ENCODE measurements at places on chromosomes 4 and X. TPM values are rescaled to one million over a fixed set of nuclear protein-coding genes. Genes with fewer than 3 reads are reported as not detected.

GRCh38 chrX:135432881-135433521 lies 11.3 kb downstream of the SMIM10L2A start:
- no peak for DNase-seq

DNA sequence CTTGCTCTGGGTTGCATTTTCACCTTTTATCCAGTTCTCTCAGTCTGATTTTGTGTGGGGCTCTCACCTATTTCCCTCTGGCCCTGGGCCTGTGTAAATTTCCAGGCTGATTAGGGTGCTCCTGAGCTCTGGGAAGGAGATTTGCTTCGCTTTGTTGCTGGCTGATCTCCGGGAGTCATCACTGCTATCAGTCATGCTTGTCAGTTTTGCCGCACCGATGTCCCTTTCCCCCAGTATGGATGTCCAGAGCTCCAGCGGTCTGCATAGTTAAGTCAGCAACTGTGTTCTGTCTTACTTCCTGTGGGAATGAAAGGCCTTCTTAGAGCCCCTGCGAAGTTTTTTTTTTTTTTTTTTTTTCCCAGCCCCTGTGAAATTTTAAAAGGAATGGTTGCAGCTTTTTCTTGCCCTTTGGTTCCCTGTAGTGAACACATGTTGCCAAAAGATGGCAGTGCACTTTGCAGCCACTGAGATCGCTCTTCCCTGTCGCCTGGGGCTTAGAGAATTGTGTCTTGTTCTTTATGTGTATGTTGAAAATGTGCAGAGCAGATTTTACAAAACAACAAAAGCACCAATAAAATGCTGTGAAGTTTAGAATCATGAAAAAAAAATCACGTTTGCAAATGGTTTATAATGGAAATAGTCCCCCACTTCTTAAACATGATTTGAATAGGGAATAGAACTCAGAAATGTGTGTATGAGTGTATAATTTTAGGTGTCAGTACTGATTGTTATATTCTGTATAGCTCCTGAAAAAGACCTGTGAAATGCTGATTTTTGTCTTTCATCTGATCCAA lies 109.1 kb upstream of the SLC4A4 start:
- DNase-seq: peak; percentile 54

DNA sequence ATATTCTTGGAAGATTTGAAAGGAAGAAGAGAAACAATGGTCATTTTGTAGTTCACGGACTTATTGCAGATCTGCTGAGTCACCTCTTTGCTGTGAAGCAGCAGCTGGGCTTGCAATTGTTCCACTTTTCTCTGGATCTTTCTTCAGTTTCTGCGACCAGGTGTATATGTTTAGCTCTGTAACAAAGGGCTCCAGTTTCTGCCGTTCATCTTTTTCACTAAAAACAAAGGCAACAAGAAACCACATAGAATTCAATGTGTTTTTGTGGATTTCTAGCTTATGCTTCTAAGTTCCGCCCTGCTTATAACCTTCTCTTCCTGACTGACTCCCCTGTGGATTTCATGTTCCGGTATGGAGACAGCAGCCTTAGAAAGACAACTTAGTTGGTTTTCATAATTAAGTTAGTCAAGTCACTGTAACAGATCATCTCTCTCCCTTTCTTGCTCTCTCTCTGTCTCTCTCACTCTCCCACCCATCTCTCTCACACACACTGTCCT lies 121.6 kb upstream of the EPHA5 start:
- no peak for DNase-seq

DNA sequence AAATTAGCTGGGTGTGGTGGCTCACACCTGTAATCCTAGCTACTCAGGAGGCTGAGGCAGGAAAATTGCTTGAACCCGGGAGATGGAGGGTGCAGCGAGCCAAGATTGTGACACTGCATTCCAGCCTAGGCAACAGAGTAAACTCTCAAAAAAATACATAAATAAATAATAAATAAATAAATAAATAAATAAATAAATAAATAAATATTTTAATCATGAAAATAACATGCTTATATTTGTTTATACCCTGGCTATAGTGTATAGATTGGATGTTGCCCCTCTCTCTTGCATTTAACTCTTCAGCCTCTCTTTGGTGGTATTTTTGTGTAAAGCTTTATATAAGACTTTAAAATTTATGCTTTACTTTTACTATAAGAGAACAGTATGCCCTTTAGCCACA lies 51.8 kb downstream of the KCNIP4 start:
- DNase-seq: no peak

DNA sequence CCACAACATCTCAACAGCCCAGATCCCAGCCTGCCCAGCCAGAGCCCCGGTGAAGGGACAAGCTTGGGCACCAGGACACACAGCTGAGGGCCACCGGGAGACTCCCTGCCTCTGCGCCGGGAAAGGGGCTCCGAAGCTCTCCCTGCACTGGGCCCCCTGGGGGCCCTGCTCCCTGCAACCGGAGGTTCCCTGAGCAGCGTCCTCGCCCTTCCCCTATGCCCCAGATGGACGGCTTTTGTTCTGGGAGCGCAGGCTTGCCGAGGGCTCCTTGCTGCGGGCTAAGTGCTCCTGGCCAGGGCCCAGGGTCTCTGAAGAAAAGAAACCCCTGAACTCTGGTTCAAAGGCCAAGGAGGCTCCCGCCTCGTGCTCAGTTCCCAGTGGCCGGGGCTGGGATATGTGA lies 899 bp upstream of the ZFP92 start:
- DNase-seq: no peak

- DNase-seq: no peak
Measured at GRCh38 chrX:29587107-29587506, 628.3 kb upstream of the MAGEB2 start.

GRCh38 chr4:145213245-145213644 lies 32.9 kb upstream of the OTUD4 start:
- no peak for DNase-seq

DNA sequence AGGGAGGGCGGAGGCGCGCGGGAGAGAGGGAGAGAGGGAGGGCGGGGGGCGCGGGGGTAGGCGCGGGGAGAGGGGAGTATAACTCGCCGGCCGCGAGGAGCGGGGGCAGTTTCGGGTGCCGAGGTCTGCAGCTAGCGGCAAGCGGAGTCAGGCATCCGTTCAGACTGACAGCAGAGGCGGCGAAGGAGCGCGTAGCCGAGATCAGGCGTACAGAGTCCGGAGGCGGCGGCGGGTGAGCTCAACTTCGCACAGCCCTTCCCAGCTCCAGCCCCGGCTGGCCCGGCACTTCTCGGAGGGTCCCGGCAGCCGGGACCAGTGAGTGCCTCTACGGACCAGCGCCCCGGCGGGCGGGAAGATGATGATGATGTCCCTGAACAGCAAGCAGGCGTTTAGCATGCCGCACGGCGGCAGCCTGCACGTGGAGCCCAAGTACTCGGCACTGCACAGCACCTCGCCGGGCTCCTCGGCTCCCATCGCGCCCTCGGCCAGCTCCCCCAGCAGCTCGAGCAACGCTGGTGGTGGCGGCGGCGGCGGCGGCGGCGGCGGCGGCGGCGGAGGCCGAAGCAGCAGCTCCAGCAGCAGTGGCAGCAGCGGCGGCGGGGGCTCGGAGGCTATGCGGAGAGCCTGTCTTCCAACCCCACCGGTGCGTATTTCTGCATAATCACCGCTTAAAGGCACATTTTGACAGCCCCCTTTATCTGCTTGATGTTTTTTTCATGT lies at the start of gene POU4F2:
Gene POU4F2 (plus strand): TSS at position 108 of the 720 bp plus-strand sequence. CDS start 248 bp downstream, at position 356.
- no peak for DNase-seq

DNA sequence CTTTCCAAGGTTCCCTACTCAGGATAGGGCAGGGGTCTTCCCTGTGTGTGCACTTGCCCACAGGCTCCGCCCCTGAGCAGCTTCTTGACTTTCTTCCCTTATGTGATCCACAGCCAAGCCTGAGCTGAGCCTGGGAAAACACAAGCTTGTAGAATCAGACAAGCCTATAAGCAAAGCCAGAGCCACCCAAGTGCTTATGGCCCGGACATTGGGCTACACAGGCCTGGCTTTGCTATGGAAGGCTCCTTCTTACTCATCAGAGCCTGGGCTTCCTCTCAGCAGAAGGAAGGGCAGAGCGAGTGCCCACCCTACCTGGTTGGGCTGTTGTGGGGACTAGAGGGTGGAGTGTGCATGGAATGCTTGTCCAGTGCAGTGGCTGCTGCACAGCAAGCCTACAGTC lies 1.3 kb upstream of the TNIP2 start:
- peak; percentile 14 for DNase-seq

- DNase-seq: no peak
Measured at GRCh38 chrX:22365460-22365859, 92.7 kb downstream of the CBLL2 start.

GRCh38 chrX:112851806-112852205 lies 11.2 kb upstream of the AMOT start:
- DNase-seq: no peak

GRCh38 chr4:134073711-134074110 lies 127.9 kb downstream of the PABPC4L start:
- DNase-seq: no peak

- DNase-seq: peak; percentile 54
Measured at GRCh38 chrX:149631234-149632165, at the start of gene TMEM185A. TMEM185A (minus strand) TSS chrX:149631792; CDS start chrX:149631580, 212 bp downstream.

DNA sequence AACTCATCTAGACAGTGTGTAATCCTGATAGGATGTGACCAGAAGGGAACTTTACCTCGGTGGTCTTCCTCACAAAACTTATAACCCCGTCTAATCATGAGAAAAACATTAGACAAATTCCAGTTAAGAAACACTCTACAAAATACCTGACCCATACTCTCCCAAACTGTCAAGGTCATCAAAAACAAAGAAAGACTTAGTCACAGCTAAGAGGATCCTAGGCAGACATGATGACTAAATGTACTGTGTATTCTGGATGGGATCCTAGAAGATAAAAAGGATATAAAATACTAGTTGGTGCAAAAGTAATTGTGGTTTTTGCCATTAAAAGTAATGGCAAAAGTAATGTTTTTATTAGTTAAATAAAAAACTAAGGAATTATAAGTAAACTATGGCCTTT lies 81.6 kb downstream of the DTHD1 start:
- no peak for DNase-seq

GRCh38 chr4:168516841-168517240 lies 20.0 kb downstream of the PALLD start:
- DNase-seq: no peak

- no peak for DNase-seq
Measured at GRCh38 chrX:40063555-40063954, 34.2 kb downstream of the BCOR start.

DNA sequence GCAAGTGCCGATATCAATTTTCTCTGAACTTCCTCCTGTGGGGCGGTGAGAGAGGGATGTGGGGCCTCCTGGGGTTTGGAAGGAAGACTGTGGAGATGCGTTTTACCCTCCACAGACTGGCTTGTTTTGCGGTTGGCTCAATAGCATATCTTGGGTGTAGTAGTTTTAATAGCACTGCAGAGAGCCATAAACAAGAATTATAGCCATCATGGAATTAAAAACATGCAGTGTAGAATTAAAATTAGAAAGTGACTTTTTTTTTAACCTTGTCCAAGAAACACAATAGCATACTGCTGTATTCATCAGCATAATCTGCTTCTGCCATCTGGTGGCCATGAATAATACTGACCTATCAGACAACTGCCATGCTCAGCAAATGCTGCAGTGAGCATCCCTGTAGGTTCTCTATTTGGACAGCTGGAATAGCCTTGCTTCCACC lies 47.3 kb upstream of the SCML1 start:
- DNase-seq: peak; percentile 95

DNA sequence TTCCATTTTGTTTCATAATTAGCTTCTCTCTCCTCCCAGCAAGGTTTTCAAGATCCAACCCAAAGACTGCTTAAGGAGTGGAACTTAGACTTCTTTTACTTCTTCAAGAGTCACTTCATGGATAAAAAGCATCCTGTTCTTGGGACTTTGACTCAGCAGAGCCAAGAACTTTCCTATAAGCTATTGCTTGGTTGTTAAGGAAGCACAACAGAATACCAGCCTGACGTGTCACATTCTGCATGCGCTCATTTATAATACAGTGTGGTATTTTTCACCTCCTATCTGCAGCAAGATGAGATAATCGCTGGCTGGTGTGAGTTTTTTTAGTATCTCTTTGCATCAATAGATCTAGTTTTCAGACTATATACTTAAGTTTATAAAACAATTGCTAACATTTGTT lies 152.1 kb downstream of the PALLD start:
- DNase-seq: no peak

DNA sequence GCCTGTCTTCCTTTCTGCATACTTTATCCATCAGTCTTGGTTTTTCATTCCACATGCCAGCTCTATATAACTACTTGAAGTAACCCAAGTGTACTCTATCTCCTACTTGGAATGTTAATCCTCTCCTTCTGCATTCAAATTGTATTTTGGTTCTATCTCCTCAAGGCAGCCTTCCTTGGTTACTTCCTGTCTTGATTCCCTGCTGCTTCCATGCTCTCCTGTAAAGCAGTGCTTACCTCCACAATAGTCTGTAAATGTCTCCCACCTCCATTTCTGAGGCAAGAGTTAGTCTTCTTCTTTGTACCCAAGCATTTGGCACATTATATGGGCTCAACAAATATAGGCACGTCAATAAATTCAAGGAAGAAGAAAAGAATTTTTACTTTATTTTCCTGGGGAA lies 298.4 kb downstream of the ARHGAP24 start:
- no peak for DNase-seq

- DNase-seq: no peak
Measured at GRCh38 chrX:136094962-136095361, 52.4 kb upstream of the FHL1 start.

- no peak for DNase-seq
Measured at GRCh38 chr4:159185591-159186023, 82.7 kb downstream of the RAPGEF2 start.

DNA sequence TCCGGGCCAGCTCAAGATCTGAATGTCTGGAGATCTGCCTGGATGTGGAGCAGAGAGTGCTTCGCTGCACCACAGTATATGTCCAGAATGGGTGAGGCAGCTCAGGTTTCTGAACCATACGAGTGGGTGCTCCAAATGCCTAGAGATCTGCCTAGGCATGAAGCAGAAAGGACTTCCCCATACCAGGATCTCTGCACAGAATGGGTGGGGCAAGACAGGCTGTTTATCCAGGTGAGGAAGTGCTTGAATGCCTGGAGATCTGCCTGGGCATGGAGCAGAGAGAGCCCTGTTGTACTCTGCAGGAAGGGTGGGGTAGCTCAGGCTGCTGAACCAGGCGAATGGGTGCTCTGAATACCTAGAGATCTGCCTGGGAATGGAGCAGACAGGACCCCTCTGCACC lies 45.4 kb upstream of the MAGEC2 start:
- peak; percentile 22 for DNase-seq

GRCh38 chr4:96736352-96736889 lies 896.5 kb downstream of the PDHA2 start:
- no peak for DNase-seq

GRCh38 chr4:158930639-158930972 lies 161.8 kb downstream of the FNIP2 start:
- no peak for DNase-seq

- no peak for DNase-seq
Measured at GRCh38 chr4:113504422-113504821, 257.1 kb downstream of the CAMK2D start.

- DNase-seq: no peak
Measured at GRCh38 chr4:95550115-95550987, 1.6 kb upstream of the UNC5C start.

The NHSL2 gene
- not detected for total RNA-seq

The MSN gene
- 120 TPM for total RNA-seq

The ARX gene
- not detected for total RNA-seq

The STPG2 gene
- not detected for total RNA-seq

The CT45A10 gene
- not detected for total RNA-seq

The BANK1 gene
- 0.43 TPM for total RNA-seq

The MAGEA2B gene
- not detected for total RNA-seq

The SMARCA1 gene
- total RNA-seq: 9.4 TPM

The PGAM4 gene
- total RNA-seq: not detected

The TLR1 gene
- not detected for total RNA-seq
